ENCODE measurements at places on chromosomes 2 and 18. TPM values are rescaled to one million over a fixed set of nuclear protein-coding genes. Genes with fewer than 3 reads are reported as not detected.

DNA sequence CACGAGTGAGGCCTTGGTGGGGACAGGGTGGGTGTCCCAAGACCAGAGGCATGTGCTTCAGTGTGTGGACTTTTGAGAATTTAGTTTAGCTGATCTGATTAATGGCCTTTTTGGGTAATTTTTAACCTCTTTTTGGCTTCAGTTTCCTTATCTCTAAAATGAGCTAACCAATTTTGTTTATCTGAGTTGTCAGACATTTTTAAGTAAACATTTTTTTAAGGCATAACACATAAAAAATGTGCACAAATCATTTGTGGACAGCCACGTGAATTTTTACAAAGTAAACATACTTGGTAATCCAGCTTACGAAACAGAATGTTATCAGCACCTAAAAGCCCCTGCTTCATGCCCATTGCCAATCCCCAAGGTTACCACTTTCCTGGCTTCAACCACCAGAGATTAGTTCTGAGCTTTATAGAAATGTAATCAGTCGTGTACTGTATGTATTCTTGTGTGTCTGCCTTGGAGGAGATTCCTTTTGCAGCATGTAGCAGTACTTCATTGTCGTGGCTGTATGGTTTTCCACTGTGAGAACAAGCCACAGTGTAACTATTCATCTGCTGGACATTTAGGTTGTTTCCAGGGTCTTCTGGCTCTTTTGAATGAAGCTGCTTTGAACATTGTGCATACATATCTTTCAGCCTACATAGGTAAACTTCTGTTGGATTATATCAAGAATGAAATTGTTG, 8.4 kb upstream of the INO80C start:
- H3K36me3 ChIP-seq = no peaks in the 10 kb centered on the region
- peaks cover 3% of the 10 kb centered on the region for H3K4me1 ChIP-seq
- H3K27ac ChIP-seq = no peak overlapping the region
- H3K4me3 ChIP-seq = no peak overlapping the region

- H3K4me1 ChIP-seq = peaks cover 45% of the 10 kb centered on the region
- no peak overlapping the region for H3K27ac ChIP-seq
- DNase-seq = no peak
- peaks cover 40% of the 10 kb centered on the region for H3K36me3 ChIP-seq
- no peaks in the 10 kb centered on the region for H3K27me3 ChIP-seq
Observed at GRCh38 chr2:32360416-32360815, 3.6 kb downstream of the BIRC6 start.

DNA sequence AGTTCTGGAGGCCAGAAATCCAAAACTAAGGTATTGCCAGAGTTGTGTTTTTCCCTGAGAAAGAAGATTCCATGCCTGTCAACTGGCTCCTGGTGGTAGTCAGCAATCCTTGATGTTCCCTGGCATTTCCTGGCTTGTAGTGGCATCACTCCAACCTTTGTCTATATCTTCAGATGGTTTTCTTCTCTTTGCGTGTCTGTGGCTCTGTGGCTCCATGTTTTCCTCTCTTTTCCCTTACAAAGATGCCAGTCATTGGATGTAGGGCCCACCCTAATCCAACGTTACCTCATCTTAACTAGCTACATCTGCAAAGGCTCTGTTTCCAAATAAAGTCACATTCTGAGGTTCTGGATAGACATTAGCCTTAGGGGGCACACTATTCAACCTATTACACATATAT, 41.8 kb downstream of the SLC14A1 start:
- no peak for DNase-seq
- H3K4me1 ChIP-seq = peaks cover 9% of the 10 kb centered on the region
- peaks cover 23% of the 10 kb centered on the region for H3K27me3 ChIP-seq
- no peak overlapping the region for H3K27ac ChIP-seq

DNA sequence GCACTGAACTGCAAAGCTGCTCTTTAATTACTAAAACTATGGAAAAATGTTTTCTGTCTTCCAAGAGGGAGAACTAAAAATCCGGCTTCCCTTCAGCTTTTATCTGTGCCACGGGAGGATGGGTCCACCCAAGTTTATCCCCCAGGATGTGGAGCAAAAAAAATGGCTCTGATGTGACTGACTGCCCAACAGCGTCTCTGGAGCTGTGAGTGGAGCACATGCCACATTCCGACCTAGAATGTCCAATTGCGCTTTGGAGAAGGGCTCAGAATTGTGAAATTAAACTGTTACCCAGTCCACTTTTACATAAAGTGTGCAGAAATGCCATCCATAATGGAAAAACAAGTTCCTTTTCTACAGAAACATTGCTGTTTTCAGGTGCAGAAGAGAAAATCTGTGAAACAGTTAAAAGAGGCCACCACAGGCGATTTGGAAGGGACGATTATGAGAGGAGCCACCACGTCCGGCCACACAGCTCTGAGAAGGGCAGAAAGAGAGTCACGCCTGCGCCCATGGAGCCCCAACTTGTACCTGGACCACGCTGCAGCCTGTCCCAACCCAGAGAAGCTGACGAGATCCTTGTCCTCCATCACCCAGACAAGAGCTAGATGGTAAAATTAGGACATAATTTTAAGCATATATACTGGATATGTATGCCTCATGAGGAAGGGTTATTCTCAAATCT, 99.9 kb upstream of the TPO start:
- DNase-seq = no peak
- no peak overlapping the region for H3K27ac ChIP-seq
- H3K4me3 ChIP-seq = no peak overlapping the region
- H3K4me1 ChIP-seq = no peaks in the 10 kb centered on the region

- H3K4me3 ChIP-seq = no peak overlapping the region
- DNase-seq = no peak
- H3K27me3 ChIP-seq = peaks cover 2% of the 10 kb centered on the region
- no peaks in the 10 kb centered on the region for H3K4me1 ChIP-seq
- H3K36me3 ChIP-seq = no peaks in the 10 kb centered on the region
Observed at GRCh38 chr2:47259829-47260228, 104.7 kb upstream of the STPG4 start.

- no peaks in the 10 kb centered on the region for H3K27me3 ChIP-seq
- H3K4me3 ChIP-seq = no peak overlapping the region
- H3K4me1 ChIP-seq = peaks cover 22% of the 10 kb centered on the region
- no peak overlapping the region for H3K27ac ChIP-seq
- H3K36me3 ChIP-seq = peaks cover 25% of the 10 kb centered on the region
Observed at GRCh38 chr18:63373161-63373560, 6.2 kb upstream of the KDSR start.

- no peaks in the 10 kb centered on the region for H3K27me3 ChIP-seq
- no peak overlapping the region for H3K27ac ChIP-seq
- no peak overlapping the region for H3K4me3 ChIP-seq
- no peak for DNase-seq
- no peaks in the 10 kb centered on the region for H3K36me3 ChIP-seq
Observed at GRCh38 chr2:232432598-232433184, 23.3 kb upstream of the ALPI start.

GRCh38 chr2:43872151-43872550, 33.4 kb downstream of the ABCG8 start:
- H3K4me1 ChIP-seq = no peaks in the 10 kb centered on the region
- no peak overlapping the region for H3K27ac ChIP-seq
- H3K4me3 ChIP-seq = no peak overlapping the region
- DNase-seq = no peak
- no peaks in the 10 kb centered on the region for H3K36me3 ChIP-seq
- peaks cover 11% of the 10 kb centered on the region for H3K27me3 ChIP-seq

GRCh38 chr18:44909191-44909719, 228.6 kb downstream of the SETBP1 start:
- H3K4me1 ChIP-seq = peaks cover 17% of the 10 kb centered on the region
- H3K27ac ChIP-seq = no peak overlapping the region
- DNase-seq = no peak
- peaks cover 30% of the 10 kb centered on the region for H3K27me3 ChIP-seq

DNA sequence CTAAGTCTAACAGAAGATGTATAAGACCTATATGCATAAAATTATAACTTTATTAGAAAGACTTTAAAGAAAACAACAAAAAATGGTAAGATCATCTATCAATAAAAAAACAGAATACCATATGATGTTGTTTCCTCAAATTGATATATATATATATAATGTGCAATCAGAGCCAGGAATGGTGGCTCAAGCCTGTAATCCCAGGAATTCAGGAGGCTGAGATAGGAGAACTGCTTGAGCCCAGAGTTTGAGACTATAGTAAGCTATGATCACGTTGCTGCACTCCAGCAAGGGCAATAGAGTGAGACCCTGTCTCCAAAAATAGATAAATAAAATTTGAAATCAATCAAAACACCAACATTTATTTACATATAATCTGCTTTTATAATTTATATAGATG, 19.5 kb downstream of the CYTIP start:
- no peak for DNase-seq
- no peaks in the 10 kb centered on the region for H3K27me3 ChIP-seq
- no peak overlapping the region for H3K4me3 ChIP-seq
- peaks cover 89% of the 10 kb centered on the region for H3K36me3 ChIP-seq
- H3K4me1 ChIP-seq = peaks cover 81% of the 10 kb centered on the region
- H3K27ac ChIP-seq = no peak overlapping the region

DNA sequence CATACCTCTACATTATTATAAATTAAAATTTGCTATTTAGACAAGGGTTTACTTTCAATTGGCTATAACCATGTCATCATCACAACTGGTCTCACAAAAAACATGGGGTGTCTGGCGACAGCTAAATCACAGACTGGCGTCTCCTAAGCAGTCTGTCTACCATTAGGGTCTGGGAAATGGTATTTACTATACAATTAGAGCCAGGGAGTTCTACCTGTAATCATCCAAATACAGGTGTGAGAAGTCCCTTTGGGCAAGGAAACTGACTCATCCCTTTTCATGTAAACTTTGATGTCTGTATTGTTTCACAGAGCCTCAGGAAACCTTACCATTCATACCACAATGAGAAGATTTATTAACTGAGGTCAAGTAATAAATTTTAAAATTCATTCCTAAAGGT, 126.7 kb downstream of the OLA1 start:
- no peaks in the 10 kb centered on the region for H3K4me1 ChIP-seq
- H3K4me3 ChIP-seq = no peak overlapping the region
- H3K27me3 ChIP-seq = no peaks in the 10 kb centered on the region
- DNase-seq = no peak

- H3K27me3 ChIP-seq = no peaks in the 10 kb centered on the region
- no peak overlapping the region for H3K27ac ChIP-seq
- H3K4me3 ChIP-seq = no peak overlapping the region
- H3K36me3 ChIP-seq = no peaks in the 10 kb centered on the region
Observed at GRCh38 chr2:77484026-77484425, 38.1 kb downstream of the LRRTM4 start.

- H3K4me1 ChIP-seq = peaks cover 18% of the 10 kb centered on the region
- no peaks in the 10 kb centered on the region for H3K36me3 ChIP-seq
- H3K27ac ChIP-seq = no peak overlapping the region
Observed at GRCh38 chr2:207481924-207482323, 47.8 kb upstream of the CREB1 start.

GRCh38 chr2:9244985-9245544, 38.5 kb downstream of the ASAP2 start:
- H3K27me3 ChIP-seq = peaks cover 4% of the 10 kb centered on the region
- no peaks in the 10 kb centered on the region for H3K36me3 ChIP-seq
- no peak overlapping the region for H3K4me3 ChIP-seq
- DNase-seq = no peak
- H3K27ac ChIP-seq = no peak overlapping the region

- H3K36me3 ChIP-seq = no peaks in the 10 kb centered on the region
- H3K27me3 ChIP-seq = peaks cover 12% of the 10 kb centered on the region
- no peak for DNase-seq
- no peak overlapping the region for H3K4me3 ChIP-seq
- no peaks in the 10 kb centered on the region for H3K4me1 ChIP-seq
Observed at GRCh38 chr2:204175552-204176271, 239.1 kb downstream of the ICOS start.

DNA sequence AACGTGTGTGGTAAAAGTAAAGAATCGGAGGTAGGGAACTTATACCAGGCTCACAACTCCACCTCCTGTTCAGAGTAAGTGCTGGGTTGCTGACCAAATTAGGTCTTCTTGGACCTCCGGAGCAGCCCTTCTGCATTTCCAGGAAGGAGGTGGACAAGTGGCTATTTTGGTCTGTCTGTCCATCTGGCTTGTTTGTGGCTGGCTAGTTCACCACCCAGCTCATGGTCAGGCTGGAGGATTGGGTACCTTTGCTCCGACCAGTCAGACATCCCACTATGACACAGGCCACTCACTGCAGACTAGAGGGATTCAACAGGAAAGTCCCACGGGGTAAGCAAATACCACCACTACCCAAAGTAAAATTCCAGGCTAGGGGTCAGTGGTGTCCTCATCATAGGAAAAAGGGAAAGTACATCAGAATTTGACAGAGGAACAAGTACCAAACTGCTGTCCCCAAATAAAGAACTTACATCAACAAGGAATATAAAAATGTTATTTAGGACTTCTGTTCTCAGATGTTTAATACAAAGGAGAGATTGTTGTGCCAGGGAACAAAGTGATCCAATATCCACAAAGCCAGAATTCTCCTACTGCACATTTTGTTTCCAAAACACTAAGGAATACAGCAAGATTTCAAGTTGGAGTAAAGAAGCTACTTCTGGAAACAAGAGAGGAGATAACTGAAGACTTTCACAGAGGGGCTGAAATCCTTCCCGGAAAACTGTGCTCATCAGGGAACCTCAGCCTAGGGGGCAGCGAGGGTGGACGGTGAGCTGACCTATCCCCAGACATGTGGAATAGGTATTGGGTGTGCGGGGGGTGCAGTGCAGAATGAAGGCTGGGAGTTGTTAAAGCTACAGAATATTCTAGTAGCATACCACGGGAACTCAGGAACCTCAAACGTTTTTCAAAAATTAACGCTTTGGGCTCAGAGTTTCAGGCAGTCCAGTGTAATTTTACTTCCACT, 56.9 kb downstream of the BCL2 start:
- no peak overlapping the region for H3K27ac ChIP-seq
- peaks cover 81% of the 10 kb centered on the region for H3K36me3 ChIP-seq

GRCh38 chr2:173075781-173076580, at the start of gene MAP3K20:
Gene MAP3K20, plus strand, starts transcription at chr2:173075846. Its CDS starts 15,186 bp downstream, at chr2:173091032.
- DNase-seq = peak; percentile 65
- peaks cover 14% of the 10 kb centered on the region for H3K27me3 ChIP-seq
- H3K27ac ChIP-seq = peak within 1 kb of the TSS; percentile 78
- peaks cover 7% of the 10 kb centered on the region for H3K36me3 ChIP-seq
- H3K4me3 ChIP-seq = peak within 1 kb of the TSS; percentile 82

LYG2 gene
- not detected for total RNA-seq

HTR2B gene
- total RNA-seq = not detected

LIMS2 gene
- total RNA-seq = 38.3 TPM

ACADL gene
- total RNA-seq = not detected

POMC gene
- total RNA-seq = 2.1 TPM

All from activated CD8-positive, alpha-beta T cell treated with anti-CD3 and anti-CD28 coated beads, Interleukin-2, amount 10 ng/mL, durations not matched to agents 7 days and 5 days (primary cell).